Activated CD8-positive, alpha-beta memory T cell treated with anti-CD3 and anti-CD28 coated beads for 4 hours (primary cell): ENCODE measurements at places on chromosomes 4 and X.

DNA sequence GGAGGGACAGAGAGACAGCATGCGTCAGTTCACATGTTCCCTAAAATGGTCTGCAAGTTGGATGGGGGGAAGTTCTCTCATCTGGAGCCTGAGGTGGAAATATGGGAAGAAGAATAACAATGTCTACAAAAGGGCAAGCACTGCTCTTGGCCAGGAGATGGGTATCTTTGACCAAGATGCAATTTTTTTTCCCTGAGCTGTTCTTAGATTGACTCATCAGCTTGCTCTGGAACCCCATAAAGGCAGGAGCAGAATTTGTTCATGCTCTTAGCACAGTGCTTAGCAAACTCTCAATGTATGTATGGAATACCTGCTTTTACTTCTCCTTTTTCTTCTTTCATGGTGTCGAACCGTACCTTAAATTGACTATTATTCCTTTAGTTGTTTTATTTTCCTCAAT, 90.5 kb upstream of the ZNF827 start:
- no peak for DNase-seq

DNA sequence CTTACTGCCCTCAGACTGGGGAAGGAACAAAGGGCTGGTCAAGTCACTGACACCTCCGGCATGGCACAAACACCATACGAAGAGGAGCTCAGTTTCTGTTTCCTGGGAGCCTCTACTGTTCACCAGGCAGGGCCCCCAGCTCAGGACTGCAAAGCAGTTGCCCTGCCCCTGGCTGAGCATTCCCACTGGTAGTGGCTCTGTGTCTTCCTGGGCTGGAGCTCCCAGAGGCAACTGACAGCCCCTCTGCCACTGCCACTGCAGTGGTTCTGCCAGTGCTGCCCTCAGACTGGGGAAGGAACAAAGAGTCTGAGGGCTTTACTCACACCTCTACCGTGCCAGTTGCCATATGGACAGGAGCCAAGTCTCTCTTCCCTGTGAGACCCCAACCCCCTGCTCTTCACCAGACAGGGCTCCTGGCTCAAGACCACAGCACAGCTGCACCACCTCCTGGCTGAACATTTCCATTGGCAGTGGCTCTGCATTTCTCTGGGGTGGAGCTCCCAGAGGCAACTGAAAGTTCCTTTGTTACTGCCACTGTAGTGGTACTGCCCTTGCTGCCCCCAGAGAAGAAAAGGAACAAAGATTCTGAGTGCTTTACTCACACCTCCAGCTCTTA, 67.9 kb downstream of the SMARCA5 start:
- DNase-seq = no peak

GRCh38 chrX:14220386-14220944, 190.8 kb upstream of the GEMIN8 start:
- DNase-seq = no peak

DNA sequence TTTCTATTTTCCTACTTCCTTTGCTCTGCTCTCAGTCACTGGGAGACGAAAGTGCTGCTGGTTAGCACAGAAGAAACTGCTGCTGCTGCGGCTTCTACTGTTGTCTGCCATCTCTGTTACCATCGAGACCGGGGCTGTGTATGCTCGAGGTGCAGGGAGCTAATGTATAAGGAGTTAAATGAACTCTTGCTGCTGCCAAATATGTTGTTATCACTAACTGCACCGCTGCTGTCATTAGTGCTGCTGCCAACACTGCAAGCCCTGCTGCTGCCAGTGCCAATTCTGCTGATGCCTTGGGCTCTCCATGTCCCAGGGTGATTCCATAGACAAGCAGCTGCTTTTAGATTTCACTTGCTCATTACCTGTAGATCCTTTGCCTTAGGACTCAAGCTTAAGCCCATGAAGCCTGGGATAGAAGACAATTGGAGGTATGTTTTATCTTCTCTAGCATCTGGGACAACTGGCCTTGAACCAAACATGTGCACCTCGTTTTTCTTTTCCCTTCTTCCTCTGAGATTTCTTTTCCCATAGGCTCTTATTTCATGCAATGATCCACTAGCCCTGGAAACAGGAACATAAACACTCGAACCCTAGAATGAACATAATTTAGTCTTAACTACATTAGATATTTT, 107.8 kb downstream of the CCSER1 start:
- DNase-seq = no peak

DNA sequence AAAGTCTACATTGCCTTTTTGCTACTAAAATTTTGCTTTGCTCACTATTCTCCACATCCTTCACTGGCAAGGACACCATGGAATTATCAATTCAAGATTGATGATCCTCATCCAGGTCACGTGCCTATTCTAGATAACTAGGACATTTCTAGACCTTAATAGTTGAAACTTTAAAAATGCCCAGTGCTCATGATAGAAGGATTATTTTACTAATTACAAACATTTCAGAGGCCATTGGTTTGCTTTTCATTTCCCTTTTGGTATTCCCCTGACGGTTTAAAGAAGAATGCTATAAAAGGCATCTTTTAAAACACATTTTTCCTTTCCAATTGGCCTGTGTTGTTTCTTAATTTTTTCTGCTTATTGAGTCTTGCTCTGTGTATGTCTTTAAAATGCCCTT, 249.4 kb downstream of the NDST4 start:
- no peak for DNase-seq

- DNase-seq = no peak
Observed at GRCh38 chr4:114734594-114734993, 136.0 kb downstream of the UGT8 start.

- no peak for DNase-seq
Observed at GRCh38 chr4:36283912-36284465, 2.6 kb downstream of the DTHD1 start.

DNA sequence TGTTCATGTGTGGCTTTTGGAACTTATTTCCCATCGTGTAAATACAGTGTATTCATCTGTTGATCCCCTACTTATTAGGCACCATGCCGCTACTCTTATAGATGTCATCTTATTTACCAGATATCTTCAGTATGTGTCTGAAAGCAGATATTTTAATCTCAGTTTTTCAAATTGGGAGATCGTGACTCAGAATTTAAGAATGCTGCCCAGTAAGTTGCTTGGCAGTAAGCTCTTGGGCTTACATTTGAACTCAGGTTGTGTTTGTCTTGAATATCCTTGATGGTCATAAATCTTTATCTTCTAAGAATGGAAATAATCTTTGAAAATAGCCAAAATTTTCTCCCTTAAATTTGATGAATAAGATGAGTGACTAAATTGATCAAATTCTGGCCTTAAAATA, 45.9 kb upstream of the RPA4 start:
- no peak for DNase-seq

GRCh38 chr4:150896497-150896896, 118.6 kb downstream of the LRBA start:
- no peak for DNase-seq

DNA sequence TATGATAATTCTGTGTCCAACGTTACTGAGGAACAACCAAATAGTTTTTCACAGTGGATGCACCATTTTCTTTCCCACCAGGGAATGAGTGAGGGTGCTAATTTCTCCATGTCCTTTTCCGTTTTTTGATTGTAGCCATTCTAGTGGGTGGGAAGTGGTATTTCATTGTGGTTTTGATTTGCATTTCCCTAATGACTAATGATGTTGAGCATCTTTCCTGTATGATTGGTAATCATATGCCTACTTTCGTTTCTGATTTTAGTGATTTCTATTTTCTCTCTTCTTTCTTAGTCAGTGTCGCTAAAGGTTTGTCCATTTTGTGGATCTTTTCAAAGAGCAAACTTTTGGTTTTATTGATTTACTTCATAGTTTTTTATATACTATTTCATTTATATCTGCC, 32.1 kb upstream of the TEX13D start:
- no peak for DNase-seq

DNA sequence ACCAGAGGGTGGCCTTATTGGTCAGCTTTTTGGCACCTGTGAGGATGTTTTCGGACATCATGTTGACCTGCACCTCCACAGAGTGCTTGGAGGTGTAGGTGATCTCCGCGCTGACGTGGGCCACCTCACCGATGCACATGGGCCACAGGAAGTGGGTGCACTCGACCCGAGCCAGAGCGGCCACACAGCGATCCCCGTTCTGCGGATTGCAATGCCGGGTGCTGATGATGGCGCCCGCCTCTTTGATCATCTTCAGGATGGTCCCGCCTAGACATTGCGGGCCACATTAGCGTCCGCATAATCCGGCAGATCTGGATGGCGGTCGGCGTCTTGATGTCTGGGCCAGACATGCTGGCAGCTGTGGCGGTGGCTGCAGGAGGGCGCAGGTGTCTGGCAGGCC, 12.9 kb upstream of the N4BP2 start:
- DNase-seq = no peak

DNA sequence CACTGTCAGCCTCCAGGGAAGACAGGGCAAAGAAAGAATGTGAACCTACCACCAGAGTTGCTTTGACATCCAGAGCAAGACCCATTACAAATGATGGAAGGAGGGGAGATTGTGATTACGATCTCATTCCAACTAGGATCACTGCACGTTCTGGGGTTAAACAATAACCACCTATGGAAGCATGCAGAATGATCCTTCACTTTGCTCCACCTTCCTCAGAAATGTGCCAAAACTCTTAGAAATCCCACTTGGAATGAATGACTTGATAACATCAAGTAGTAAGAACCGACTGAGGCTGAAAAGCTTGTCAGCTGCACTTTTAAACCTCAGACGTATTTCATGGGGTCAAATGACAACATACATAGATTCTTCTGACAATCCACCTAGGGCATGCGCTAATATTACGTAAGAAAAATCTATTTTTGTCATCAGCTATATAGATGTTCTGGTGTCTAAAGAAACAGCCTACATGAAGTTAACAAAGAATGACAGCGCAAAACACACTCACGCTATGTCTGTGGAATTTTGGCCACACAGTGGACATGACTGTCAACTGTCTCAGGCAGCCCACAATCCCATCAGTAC, 3.5 kb upstream of the STS start:
- DNase-seq = no peak

GRCh38 chr4:132498215-132498614, 650.9 kb upstream of the PCDH10 start:
- no peak for DNase-seq

GRCh38 chr4:48341776-48342605, 662 bp downstream of the SLAIN2 start:
- peak; percentile 10 for DNase-seq

DNA sequence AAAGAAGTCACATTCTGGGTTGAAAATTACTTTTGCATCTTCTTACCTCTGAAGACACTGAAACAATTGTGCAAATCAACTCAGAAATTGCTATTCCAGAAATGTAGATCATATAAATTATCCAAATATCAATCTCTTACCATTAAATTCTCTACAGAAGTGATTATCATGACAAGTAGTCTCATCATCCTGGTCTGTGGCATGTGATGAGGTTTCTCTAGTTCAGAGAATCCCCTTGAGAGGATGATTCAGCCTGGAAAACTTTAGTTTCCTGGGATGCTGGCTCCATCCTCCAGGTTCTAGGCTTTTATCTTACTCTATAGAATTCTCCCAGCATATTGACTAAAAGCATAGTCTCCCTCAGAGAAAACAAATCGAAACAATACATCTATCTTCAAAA, 76.2 kb upstream of the S100G start:
- DNase-seq = no peak

DNA sequence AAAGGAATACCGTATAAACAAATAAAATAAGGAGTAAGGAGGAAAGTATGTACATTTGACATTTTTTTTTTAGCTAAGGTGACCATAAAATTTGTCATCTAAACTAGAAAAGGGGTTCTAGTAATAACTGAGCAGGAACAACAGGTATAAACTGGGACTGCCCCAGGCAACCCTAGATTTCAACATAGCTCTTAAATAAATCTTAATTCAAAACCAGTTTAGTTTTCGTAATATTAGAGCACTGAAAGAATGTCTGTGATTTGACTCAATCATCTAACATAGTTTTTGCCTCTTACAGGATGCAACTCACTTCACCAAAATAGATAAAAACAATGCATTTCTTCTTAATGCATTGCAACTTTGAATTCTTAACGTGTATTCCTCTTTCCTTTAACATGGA, 257.7 kb downstream of the ADAMTS3 start:
- no peak for DNase-seq

DNA sequence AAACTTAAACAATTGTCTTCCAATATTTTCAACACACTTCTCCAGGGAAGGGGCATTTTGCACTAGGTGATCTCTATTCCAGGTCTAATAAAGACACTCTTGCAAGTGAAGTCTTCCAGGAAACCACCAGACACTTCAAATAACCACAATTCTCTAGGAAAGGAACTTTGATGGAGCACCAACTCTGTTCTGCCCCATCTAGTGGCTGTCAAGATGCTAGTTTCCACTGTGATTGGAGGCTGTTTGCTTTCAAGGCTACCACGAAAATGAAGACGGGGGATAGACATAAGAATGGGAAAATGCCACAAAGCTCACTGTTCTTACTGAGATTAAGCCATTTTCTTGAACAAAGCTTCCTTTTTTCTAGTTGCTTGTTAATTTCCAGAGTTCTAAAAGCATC, 100.6 kb upstream of the F9 start:
- DNase-seq = no peak

DNA sequence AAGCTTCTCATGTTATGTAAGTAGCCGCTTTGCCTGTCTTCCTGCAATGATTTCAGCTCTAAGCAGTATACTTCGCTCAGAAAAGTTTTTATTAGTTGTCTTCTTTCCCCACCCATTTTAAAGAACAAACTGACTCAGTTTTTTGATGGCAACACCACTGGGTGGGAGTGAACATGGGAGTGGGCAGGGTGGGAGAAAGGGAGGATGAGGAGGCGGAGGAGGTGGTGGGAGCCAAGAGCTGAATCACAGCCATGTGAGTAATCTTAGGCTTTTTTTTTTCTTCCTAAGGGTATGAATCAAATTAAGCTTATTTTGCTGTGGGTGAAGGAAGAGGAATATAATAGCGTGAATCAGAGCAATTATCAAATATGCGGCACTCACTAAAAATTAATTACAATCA, 574.3 kb upstream of the DIPK2B start:
- DNase-seq = peak; percentile 47

DNA sequence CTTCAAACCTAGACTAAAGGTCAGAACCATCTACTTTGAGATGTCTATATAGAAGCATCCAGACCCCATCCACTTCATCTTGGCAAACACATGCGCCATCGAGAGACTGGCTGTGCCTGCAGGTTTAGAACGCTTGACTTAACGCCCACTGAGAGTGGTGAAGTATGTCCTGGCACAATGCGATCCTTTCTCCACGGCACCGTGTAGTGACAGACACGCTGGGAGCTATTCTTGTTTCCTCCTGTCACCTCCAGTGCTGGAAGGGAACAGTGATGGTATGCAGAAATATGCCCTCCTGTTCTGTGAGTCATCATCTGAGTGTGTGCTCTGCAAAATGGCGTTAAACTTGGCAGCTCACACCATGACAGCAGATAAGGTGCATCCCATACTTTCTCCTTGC, 330.2 kb downstream of the NLGN4X start:
- no peak for DNase-seq

GRCh38 chrX:23435575-23435974, 100.9 kb downstream of the PTCHD1 start:
- no peak for DNase-seq

DNA sequence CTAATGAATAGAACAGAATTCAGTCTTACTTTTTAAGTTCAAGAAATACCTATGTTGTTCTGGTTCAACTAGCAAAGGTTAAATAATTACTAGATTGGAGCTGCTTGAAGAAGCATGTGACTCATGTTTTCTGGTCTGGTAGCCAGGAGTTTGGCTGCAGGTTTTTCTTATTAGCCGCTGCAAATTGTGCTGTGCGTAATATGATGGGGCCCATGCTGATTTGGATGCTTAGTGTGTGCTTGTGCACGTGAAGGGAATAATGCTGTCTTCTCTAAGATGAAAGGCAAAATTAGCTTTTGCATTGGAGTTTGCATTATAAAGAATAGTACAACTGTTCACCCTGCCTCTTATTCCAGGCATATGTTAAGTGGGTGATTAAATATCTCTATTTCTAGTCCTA, 219.6 kb downstream of the SNCA start:
- DNase-seq = no peak
